ENCODE measurements at places on chromosomes 13 and 19. TPM values are rescaled to one million over a fixed set of nuclear protein-coding genes. Genes with fewer than 3 reads are reported as not detected.

Gene COX6B1
- total RNA-seq = 489 TPM

Gene PDE4C
- total RNA-seq = 2.2 TPM

Gene KLHL1
- not detected for total RNA-seq

Gene SIX5
- 31.1 TPM for total RNA-seq

Gene APOE
- 16.5 TPM for total RNA-seq

Gene AMER2
- total RNA-seq = not detected

Gene PODNL1
- 3.2 TPM for total RNA-seq

Gene ATP4A
- not detected for total RNA-seq

Gene TEX101
- not detected for total RNA-seq

Gene NCR1
- total RNA-seq = not detected

DNA sequence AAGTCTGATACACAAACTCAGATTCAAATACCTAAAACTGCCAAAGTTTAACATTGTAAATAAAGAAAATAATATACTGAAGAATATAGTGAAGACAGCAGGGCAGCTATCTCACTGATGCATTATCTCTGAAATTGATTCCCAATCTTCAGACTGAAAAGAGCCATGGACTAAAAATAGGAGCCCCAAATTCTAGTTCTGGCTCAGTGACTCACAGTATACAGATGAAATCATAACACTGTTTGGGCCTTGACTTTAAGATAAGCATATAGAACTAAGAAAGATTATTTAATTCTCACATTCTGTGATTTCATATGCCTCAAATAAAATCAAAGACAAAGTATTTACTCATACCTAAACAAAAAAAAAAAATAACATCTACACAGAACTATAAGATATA, 53.9 kb downstream of the RBM26 start:
- no peak for DNase-seq

GRCh38 chr19:7674010-7675005, 2.6 kb upstream of the MCEMP1 start:
- peak; percentile 66 for DNase-seq

DNA sequence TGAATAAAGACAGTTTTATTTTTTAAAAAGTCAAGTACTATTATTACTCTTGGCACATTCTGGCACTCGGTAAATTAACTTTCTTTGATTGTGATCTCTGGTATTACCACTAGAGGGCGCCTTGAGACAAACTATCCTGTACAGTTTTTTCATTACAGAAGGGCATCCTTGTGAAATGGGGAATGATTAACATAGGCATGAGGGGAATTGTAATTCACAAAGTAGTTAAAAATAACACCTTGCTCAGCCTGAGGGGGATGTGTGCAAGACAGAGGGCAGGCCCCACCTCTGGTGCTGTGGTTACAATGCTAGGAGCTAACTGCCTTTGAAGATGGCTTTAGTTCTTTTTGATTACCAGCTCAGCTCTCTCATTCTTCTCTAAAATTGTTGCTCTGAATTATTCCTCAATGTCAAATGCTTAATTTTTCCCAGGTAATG, 24.2 kb upstream of the C1QTNF9B start:
- DNase-seq = peak; percentile 43

- no peak for DNase-seq
Observed at GRCh38 chr13:33033051-33033812, 17.0 kb downstream of the KL start.

DNA sequence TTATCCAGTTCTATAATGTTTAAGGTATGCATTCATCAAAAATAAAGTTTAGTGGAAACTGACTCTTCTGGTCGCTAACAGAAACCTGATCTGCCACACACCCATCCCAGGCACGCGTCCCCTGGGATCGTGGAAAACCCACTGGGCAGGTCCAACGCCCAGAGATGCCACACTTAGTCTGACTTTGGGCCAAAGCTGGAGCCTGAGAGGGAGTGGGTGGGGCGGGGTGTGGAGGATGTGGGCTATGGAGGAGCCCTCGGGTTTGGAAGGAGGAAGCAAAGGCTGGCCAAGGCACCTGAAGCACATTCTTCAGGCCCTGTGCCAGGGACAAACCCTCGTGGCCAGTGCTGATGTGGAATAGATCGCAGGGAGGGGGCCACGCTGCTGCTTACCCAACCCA, 2.5 kb downstream of the IGFL1 start:
- DNase-seq = peak; percentile 96

DNA sequence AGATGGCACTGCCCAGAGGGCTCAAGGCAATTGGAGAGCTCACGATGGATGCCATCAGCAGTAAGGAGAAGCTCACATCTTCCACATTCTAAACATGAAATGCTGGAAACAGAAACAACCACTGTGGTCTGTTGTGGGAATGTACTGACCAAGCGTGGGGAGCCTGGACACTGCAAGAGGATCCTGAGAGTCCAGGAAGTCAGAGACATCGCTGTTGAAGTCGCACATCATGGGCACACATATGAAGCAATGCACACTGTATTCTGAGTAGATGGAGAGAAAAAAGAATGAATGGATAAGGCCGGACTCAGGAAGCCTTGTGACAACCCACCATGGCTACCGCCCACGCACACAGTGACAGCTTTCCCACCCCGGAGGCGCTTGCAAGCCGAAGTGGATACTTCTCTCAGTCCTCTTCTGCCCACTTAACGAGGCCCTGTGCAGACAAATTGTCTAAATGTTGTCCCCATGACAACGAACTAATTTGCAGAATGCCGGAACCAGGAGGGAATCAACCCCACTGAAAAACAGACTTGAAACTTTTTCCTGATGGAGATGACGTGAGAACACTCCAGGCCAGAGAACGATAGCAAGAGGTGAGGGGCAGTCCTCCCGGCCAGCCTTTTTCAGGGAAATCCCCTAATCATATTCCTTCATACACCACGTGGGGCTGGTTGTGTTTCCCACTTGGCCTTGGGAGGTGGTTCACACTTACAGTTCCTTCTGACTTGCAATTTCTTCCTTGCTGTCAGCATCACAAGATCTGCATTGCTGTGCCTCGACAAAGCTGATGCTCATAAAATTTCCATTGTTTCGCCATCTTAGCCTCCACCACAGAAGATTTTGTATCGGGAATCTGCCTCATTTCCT, 109.6 kb upstream of the SERP2 start:
- no peak for DNase-seq

GRCh38 chr13:25170554-25171111, 1.5 kb downstream of the AMER2 start:
- no peak for DNase-seq

GRCh38 chr19:17599780-17600179, 44.3 kb downstream of the COLGALT1 start:
- DNase-seq = no peak

DNA sequence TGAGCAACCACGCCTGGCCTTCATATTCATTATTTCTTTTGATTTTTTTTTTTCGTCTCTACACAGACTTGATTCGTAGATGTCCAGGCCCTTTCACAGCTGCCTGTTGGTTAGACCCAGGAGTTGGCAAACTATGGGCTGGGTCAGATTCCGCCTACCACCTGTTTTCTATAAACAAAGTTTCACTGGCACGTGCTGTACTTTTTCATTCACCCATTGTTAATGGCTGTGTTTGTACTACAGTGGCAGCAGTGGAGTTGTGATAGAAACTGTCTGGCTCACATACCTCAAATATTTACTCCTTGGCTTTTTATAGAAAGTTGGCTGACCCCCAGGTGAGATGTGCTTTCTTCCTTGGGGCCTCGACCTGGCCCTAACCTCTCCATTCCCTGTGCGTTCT, 72.9 kb upstream of the TEX29 start:
- no peak for DNase-seq

DNA sequence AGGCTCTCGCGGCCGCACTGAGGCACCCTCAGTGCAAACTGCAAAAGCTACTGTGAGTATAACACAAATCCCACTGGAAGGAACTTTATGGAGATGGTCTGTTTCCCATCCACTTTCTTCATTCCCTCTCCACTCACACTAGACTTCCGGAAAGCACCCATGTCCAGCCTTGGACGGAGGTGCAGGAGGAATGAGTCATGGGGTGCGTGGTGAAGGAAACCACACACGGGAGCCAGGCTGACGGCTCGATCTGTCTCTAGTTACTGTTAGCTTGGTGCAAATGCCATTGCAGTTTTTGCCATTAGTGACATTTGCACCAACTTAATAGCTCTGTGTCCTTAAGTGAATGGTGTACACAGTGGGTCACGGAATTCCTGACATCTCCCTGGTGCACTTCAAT, 14.6 kb downstream of the NLRP8 start:
- DNase-seq = no peak

GRCh38 chr19:41843371-41843770, 1.1 kb downstream of the LYPD4 start:
- DNase-seq = no peak

DNA sequence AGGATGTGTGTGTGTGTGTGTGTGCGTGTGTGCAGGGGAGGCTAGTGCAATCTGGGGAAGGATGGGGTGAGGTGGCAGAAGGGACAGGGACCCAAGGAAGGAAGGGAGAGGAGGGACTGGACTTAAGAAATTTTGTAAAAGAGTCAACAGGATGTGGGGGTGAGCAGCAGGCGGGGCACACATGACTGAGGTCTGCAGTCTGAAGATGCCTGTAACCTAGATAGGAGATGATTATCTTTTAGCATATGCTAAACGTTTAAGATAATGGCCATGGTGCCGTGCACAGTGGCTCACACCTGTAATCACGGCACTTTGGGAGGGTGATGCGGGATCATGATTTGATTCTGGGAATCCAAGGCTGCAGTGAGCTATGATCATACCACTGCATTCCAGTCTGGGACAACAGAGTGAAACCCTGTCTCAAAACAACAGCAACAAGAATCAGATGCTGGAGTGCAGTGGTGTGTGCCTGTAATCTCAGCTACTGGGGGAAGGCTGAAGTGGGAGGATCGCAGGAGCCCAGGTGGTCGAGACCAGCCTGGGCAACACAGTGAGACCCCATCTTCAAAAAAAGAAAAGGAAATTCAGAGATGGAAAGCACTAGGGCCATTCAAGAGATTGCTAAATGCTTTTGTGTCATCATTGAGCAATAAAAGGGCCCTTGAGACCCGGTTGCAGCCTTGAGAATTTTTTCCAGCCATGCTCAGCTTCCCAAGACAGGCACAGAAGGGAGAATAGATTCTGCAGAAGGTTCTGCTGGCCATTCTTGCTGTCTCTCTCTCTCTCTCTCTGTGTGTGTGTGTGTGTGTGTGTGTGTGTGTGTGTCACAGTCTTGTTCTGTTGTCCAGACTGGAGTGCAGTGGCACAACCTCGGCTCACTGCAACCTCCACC, 3.8 kb upstream of the ZNF414 start:
- DNase-seq = no peak

DNA sequence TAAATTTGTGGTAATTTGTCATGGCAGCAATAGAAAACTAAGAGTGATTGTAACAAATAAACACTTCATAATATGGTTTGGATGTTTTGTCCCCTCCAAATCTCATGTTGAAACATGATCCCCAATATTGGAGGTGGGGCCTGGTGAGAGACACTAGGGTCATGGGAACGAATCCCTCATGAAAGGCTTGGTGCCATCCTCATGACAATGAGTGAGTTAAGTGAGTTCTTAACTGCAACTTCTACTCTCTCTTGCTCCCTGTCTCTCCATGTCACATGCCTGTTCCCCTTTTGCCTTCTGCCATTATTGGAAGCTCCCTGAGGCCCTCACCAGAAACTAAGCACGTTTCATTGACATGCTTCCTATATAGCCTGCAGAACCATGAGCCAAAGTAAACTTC, 1233.2 kb downstream of the OLFM4 start:
- no peak for DNase-seq

- peak; percentile 88 for DNase-seq
Observed at GRCh38 chr13:44306371-44307192, 67.0 kb upstream of the SERP2 start.

- DNase-seq = no peak
Observed at GRCh38 chr19:31770223-31770622, 421.0 kb upstream of the TSHZ3 start.

GRCh38 chr19:30387311-30388115, 15.3 kb downstream of the ZNF536 start:
- DNase-seq = no peak

GRCh38 chr19:35642312-35642711, 767 bp downstream of the ETV2 start:
- no peak for DNase-seq

GRCh38 chr13:31394506-31394905, 194.7 kb downstream of the B3GLCT start:
- no peak for DNase-seq

GRCh38 chr19:42423462-42424344, 3.5 kb downstream of the LIPE start:
- peak; percentile 87 for DNase-seq

DNA sequence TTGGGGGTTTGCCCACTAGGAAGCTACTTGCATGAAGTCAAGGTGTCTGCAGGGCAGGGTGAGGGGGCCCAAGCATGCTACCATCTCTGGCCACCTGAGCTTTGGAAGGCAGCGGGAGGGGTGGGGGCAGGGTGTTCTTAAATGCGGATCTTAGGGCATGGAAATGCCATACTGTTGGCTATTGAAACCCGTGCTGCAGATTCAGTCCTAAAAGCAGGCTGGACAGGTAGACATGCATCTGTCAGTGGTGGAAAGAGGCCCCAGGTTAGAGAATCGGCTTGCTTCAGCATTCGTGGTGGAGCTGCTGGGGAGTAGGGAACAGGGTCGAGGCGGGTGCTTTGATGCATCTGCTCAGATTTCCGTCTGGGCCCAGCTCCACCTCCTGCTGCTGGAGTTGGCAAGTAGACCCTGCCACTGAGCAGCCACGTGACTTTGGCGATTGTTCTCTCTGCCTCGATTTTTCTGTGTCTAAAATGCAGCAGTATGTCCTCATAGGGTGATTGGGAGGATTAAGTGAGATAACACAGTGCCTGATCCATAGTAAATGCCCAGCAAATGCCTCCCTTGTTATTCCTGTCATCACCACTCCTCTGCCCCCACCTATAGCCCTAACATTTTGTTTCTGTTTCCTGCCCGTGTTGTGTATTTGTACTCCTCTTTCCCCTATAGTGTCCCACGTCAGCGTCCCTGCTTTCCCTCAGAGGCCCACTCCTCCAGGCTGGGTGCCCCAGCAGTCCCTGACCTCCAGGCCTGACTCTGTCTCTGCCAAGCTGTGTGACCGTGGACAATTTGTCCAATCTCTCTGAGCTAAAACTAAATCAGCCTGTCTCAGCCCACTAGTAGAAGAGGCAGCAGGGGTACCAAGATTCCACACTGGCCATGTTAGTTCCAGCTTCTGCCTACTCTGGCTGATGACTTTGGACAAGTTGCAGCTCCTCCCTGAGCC, 5.8 kb downstream of the PPP1R37 start:
- no peak for DNase-seq

DNA sequence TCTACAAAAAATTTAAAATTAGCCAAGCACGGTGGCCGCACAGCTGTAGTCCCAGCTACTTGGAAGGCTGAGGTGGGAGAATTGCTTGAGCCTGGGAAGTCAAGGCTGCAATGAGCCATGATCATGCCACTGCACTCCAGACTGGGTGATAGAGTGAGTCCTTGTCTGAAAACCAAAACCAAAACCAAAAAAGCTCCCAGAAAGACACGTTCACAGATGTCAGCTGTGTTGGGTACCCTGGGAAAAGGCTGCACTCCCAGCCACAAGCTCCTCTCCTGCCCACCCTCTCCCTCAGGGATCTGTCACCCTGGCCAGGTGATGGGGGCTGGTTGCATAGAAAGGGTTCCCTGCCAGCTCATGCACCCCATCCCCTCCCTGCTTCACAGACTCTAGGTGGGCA, 53.3 kb downstream of the RNF6 start:
- no peak for DNase-seq
